ENCODE measurements at places on chromosomes 2 and 18.

DNA sequence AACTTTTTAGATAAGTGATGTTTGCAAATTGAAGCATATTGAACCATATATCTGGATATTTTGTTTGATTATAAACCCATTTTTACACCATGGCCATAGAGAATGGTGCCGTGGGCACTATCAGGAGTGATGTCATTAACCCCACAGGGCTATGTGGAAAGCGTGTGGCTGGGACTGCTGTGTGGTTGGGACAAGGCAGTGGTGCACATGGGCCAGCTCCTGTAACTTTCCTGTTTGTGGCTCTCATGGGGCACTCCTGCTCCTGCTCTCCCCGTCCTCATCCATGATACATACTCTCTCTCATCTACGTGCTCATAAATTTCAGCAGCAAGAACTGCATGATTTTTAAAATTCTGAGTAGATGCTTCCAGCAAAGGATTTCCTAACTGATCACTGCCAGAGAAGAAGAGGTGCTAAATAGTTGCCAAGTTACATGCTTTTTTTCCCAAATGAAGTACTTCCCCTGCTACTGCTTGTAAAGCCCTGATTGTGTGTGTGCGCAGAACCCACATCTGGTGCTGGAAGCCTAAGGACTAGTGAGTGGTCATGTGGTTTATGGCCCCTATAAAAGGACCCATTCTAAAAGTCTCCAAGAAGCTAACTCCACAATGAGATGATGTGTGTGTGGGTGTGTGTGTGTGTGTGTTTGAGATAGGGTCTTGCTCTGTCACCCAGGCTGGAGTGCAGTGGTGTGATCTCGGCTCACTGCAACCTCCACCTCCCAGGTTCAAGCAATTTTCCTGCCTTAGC, 240.8 kb downstream of the NEDD4L start:
- DNase-seq, result no peak

DNA sequence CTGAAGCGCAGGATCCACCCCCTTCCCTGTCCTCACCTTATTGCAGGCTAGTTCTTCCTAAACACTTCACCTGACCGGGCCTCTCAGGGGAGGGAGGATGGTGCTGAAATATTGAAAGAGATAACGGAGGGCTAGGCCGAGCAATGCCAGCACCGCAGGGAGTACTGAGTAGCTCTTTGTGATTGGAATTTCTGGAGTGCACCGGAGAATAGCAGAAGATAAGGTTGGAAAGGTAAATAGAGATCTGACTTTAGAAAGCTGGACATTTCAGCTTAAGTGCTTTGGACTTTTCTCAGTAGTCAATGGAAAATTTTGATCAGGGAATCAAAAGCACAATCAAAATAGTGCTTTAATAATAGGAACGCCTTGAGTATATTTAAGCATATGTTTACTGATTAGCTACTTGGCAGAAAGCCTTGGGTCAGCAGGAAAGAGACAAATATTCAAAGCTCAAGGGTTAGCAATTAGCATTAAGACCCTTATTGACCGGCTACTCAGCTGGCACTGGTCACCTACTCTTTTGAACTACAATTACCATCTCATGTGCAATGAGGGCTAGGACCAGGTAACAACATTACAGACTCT, 142.9 kb upstream of the NDUFV2 start:
- DNase-seq, result no peak

DNA sequence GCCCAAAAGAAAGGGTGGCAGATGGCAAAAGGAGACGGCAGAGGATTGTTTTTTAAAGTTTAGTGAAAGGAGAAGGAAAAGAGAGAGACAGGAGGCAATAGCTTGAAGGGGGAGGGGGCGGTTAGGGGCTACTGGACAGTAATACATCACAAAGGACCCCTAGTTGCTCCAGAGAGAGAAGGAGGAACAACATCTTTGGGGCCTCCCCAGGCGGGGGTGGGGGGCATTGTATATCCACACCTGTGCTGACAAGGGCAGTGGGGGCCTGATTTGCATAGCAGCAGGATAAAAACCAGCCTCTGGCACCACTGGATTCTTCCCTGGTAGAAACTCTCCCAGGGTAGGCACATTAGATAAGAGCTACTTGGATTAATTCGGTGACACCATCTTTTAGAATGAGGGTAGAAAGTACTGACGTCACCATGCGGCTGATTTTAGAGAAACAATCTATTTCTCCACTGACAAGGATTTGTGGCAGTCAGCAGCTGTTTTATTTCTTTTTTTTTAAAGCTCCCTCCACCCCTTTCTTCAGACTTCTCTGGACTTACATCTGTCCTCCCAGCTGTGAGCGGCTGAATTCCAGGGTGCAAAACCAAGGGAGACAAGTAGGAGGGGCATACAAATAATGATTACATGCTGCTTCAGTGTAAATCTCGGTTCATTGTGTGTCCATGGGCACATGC, 199.8 kb upstream of the NRP2 start:
- DNase-seq, result no peak

DNA sequence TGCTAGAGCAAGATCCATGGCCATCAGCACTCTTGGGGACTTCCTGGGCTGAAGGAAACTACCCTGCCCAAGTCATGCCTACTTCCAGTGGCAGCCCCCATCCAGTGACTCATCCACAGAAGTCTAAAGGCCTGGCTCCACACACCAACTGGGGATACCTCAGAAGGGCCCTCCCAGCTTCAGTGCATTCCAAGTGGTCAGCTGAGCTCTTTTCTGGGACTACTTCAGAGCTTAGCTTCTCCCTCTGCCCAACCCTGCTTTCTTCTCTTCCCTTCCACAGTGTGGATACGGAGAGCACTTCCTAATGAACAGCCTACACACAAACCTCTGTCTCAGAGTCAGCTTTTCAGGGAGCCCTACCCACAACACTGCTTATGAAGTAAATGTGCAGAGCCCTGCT, 66.5 kb downstream of the CLHC1 start:
- no peak for DNase-seq
